ENCODE measurements at places on chromosomes 2 and 18. TPM values are rescaled to one million over a fixed set of nuclear protein-coding genes. Genes with fewer than 3 reads are reported as not detected.

The EVA1A gene
- 3.8 TPM for total RNA-seq

The AP1S3 gene
- total RNA-seq = 5.0 TPM

The ETAA1 gene
- total RNA-seq = 18.8 TPM

The LAMA1 gene
- total RNA-seq = 96.1 TPM

The RAX gene
- not detected for total RNA-seq

The CNTNAP5 gene
- 1.1 TPM for total RNA-seq

The VIT gene
- not detected for total RNA-seq

The GPR45 gene
- 0.30 TPM for total RNA-seq

The NEU4 gene
- 0.14 TPM for total RNA-seq

The PID1 gene
- 0.91 TPM for total RNA-seq

The ADCYAP1 gene
- 0.57 TPM for total RNA-seq

The ALK gene
- 2.1 TPM for total RNA-seq

The ANKRD39 gene
- total RNA-seq = 25.8 TPM
